Hepatocyte (in vitro differentiated cells): ENCODE measurements at places on chromosomes 16 and 17. TPM values are rescaled to one million over a fixed set of nuclear protein-coding genes. Genes with fewer than 3 reads are reported as not detected.

The RNF112 gene
- total RNA-seq, result 5.4 and 7.8 TPM in 2 replicates

DNA sequence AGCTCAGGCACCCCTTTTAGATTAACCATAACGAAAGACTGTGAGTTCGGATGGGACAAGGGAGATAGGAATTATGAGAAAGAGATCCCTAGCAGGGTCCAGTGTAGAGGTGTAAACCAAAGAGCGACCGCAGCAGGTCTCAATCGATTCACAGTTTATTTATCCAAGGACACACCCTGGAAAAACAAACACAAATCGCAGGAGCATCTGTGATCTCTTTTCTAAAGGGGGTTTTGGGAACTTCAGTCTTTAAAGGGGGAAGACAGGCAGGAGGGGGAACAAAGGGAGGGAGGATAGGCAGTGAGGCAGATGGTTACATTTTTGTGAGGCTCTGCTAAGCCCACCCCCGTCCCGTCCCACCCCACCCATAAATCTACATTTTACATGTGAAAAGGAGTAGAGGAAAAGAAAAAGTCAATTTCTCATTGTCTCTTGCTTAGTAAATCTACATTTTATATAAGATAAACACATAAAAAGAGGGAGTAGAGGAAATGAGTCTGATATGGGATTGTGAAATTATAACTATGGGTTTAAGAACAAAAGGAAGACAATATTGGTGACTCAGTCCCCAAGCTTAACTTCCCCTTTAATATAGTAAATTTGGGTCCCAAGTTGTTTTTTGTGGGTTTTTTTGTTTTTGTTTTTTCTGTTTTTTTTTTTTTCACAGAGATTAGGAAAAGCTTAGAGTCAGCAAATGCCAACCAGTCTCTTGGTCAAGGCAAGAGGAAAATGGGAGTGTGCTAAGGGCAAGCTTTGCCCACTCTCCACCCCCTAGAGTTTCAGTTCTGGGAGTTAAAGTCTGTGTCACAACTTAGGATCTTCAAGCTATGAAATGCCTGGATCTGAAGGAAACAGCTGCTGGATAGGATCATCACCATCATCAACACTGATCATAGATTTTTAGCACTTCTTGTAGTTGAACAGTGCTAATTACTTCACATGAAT lies 160.9 kb upstream of the CDH5 start:
- no peak for DNase-seq

GRCh38 chr17:4503283-4504025 lies 4.8 kb downstream of the SPNS2 start:
- DNase-seq, result no peak

The FBXO39 gene
- total RNA-seq, result not detected in 2 replicates

DNA sequence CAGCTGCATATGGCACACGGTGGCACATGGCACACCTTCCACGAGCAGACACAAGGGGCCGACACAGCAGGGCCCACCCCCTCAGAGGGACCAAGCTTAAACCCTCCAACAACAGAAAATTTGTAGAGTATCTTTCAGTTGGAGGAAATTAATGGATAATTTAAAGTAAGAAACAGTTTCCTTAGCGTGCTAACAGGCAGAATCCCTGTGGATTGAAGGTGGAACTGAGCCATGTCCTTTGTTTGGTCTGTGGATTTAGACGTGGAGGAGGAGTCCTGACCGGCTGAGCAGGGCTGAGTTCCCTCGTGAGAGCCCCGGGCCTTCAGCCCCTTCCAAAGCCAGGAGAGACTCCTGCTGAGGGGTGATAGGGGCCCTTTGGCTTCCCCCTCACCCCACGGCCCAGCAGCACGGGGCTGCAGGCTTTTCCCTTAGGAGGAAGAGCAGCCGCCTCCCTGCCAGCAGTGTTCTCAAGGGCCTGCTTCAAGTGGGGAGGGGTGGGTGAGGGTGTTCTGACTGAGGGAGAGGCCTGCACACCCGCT lies 1.4 kb upstream of the CYB561 start:
- DNase-seq, result no peak

The VWA3A gene
- total RNA-seq, result 0.03 TPM in 1 of 2 replicates, not detected in the other

- DNase-seq, result no peak
Observed at GRCh38 chr17:56577190-56577842, 16.2 kb upstream of the NOG start.

DNA sequence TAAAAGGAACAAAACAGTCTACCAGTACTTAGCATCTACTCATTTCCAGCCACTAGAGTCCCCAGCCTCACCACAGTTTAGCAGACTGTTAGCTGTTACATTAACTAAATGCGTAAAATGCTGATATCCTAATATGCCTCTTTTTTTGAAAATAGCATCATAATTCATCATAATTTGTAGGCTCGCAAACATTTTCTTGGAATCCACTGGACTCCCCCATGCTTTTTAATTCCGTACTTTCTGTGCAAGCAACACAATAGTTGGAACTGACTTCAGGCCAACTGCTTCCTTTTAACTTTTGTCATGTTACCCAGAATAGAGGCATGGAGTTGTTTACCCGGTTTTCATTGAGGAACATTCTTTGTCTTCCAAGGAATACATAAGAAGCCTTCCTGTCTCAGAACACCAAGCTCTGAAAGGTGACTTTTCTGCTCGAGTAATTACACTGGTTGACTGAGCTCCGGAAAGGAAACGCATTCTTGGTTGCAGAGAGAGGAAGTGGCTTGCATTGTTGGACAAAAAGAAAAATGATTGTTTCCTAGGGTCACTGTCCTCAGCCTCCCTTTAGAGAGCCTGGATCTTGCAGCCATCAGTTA lies 30.9 kb upstream of the SEC14L1 start:
- no peak for DNase-seq

- peak; percentile 44 for DNase-seq
Observed at GRCh38 chr17:11391134-11391533, 150.1 kb downstream of the SHISA6 start.

DNA sequence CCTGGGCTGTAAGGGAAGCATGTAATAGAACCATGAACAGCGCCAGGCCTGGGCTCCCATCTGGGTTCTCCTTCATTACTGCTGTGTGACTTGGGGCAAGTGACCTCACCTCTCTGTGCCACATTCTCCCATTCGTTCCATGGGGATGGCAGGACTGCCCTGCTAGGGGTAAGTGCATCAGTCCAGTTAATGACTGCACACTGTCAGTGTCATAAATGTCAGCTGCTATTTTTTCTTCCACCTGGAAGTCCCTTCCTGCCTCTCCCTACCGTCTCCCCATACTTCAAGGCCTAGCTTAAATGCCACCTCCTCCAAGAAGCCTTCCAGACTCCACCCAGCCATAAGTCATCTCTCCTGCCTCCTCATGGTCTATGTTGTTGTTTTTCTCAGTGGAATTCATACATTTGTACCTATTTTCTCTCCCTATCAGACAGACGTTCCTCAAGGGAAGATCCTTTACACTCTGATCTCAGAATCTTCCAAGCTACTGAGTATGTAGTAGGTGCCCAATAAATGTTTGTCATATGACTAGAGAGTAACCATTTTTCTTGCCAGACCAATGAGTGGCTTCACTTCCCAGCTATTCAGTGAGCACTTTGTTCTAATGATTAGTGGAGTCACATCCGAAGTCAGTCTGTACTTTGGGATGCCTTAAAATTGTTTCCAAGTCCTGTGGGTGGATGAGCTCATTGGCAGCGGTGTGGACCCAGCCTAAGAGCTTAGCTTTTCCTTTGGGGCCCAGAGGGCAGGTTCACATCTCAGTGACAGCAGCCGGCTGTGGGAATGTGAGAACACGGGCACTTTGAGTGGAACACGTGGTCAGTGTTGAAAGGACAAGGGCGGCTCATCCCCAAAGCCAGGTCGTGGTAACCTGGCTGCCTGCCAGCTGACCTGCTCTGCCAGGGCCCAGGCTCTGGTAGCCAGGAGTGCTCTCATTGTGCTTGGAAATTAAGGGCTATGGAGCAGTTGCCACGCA lies 147.5 kb upstream of the GSE1 start:
- peak; percentile 26 for DNase-seq

GRCh38 chr17:5365831-5366230 lies 53.6 kb downstream of the NUP88 start:
- no peak for DNase-seq

DNA sequence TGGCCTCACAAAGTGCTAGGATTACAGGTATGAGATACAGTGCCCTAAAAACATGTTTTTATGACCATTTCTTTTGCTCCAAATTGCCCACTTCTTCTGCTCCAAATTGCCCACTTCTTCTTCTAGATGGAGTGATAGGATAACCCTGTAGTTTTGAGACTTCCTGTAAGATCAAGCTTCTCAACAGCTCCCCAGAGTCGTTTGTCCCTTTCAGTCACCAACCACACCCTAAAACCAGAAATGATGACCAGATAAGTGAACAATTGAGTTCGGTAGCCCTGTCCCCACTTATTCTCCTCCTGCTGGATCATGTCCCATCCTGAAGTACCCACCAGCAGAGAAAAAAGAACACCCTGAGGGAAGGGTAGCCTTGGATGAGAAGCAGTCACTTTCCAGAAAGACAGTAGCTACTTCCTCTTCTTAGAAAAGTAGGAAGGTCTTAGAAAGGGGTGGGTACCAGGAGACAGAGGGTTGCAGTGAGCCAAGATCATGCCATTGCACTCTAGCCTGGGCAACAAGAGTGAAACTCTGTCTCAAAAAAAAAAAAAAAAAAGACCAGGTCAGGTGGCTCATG lies 2.5 kb downstream of the ODAD4 start:
- no peak for DNase-seq

GRCh38 chr16:58421529-58421928 lies 29.3 kb downstream of the GINS3 start:
- DNase-seq, result no peak

- peak; percentile 82 for DNase-seq
Observed at GRCh38 chr17:45248132-45248957, 13.5 kb downstream of the SPATA32 start.

DNA sequence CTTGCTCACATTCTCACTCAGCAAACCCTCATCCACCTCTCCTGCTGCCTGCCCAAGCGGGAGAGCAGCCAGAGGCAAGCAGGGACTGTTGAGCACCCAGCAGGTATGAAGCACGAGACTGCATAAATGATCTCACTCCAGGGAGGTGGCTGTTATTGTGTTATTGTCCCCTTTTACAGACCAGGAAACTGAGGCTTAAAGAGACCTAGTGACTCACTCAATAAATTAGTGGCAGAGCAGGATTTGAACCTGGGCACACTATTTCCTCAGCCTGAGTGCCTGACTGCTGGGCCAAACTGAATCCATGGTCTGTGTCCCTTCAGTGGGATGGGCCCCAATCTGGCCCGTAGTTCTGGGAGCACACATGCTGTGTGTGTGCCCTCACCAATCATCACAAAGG lies 12.3 kb upstream of the MAP2K3 start:
- no peak for DNase-seq

DNA sequence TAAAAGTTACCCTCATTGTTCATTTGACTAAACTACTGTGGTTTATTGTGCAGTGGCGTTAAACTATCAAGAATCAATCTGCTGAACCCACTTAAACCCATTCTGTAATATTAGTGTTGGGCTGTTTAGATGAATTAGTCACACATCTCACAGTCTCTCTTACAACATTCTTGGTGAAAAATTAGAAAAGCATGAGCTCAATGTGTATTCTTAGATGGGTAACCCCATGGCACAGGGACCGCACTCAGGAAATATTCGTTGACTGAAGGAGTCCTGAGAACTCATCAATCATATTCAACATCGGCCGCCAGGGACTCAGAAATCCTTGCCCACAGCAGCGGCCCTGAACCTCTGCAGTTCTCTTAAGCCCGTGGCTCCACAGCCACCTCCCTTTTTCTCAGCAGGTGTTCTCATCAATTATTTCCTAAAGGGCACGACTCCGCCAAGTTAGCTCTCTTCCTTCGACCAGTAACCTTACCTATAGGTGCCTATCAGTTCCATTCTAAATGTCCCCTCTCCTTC lies 155.6 kb downstream of the STX8 start:
- DNase-seq, result no peak

GRCh38 chr17:36591434-36592315 lies at the start of gene DHRS11:
Gene DHRS11, plus strand, starts transcription at chr17:36591879. Its CDS starts 131 bp downstream, at chr17:36592010.
- DNase-seq, result peak; percentile 92

GRCh38 chr16:27760789-27761176 lies 210.8 kb downstream of the KATNIP start:
- no peak for DNase-seq

DNA sequence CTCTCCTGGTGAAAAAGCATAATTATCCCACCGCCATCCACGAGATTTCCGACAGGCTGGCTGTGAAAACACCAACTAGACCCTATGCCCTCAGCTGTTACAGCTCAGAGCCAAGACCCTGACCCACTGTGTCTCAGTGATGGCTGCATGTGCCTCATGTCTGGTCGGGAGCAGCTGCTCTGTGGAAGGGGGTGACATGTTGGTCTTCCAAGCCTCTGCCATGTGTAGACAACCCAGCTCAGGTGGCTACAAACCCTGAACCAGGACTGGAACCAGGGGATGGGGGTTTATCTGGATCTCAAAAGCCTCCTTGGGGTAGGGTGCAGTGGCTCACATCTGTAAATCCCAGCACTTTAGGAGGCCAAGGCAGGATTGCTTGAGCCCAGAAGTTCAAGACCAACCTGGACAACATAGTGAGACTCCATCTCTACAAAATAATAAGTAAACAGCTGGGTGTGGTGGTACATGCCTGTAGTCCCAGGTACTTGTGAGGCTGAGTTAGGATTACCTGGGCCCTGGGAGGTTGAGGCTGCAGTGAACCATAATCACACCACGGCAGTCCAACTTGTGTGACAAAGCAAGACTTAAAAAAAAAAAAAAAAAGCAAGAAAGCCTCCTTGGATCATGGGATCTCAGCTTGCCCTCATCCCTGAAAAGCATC lies 220.3 kb downstream of the CPPED1 start:
- DNase-seq, result no peak

GRCh38 chr17:7462474-7463371 lies 16.7 kb downstream of the ZBTB4 start:
- no peak for DNase-seq

The C17orf50 gene
- total RNA-seq, result not detected in 2 replicates

DNA sequence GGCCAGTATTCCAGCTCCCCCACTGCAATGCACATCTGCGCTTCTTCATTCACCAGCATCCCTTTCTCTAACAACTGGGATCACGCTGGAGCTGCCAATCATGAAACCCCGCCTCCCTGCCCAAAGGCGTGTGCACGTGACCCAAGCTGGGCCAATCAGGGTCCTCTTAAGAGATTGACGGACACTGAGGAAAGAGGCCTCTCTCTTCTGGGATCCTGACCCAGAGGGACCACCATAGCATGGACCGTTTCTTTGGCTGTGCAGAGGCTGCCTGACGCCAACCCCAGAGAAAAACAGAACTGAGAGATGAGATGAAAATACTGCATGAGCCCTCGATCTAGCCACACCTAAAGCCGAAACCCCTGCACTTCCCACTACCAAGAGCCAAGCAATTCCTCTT lies 32.0 kb downstream of the COTL1 start:
- DNase-seq, result no peak

GRCh38 chr16:86669285-86669805 lies 91.0 kb downstream of the FOXL1 start:
- DNase-seq, result no peak

DNA sequence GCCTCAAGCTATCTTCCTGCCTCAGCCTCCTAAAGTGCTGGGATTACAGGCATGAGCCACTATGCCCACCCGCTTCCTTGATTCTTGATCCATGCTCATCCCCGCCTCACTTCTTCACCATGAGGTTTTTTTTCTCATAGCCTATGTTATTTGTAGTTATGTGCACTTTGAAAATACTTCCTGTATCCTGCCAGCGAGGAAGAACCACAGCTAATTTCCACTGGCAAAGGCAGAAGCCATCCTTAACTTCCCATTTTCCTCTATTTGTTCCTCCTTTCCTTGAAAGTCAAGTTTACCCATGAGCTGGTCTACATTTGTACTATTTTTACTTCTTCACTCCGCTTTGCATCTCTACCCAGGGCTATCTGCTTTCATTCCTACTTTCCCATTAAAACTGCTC lies 189.7 kb upstream of the ZFHX3 start:
- DNase-seq, result no peak
